ENCODE measurements at places on chromosomes 12 and 14.

GRCh38 chr12:51941011-51941581 is 10.4 kb upstream of the ACVR1B start:
- no peak for DNase-seq

GRCh38 chr12:124581307-124582107 is 14.1 kb upstream of the NCOR2 start:
- no peak for DNase-seq

- no peak for DNase-seq
Observed at GRCh38 chr12:41142376-41142775, 45.7 kb upstream of the PDZRN4 start.

DNA sequence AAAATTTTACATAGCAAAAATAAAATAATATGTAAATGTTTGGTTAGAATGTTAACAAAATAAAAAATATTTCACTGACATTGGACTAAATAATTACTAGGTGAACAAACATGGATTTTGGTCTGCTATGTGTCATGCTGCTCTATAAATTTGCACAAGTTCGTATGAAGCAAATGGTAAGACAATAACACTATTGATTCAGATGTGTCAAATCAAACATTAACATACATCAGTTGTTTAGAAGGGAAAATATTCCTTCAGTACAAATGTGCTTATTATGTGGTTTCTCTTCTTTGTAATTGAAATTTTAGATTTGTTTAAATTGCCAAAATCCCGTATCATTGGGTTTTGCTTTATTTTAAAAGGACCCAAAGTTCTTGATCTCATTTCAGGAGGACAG is 46.9 kb downstream of the PAWR start:
- no peak for DNase-seq

DNA sequence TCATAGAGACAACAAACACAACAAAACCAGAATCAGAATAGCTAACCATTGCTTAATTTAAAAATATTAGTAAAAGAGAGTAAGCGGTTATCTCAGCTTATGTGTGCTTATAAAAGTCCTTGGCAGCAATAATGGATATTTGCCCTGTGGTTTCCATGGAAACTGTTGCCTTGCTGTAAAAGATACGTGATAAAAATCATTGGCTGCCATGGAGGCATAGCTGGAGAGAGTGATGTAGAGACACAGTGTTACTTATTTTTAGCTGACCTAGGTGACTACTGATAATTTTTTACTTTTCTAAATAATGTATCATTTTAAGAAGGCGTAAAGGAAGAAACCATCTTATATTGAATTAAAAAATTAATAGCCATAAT is 92.9 kb downstream of the ERC1 start:
- no peak for DNase-seq

- no peak for DNase-seq
Observed at GRCh38 chr12:59115526-59115925, 195.2 kb upstream of the LRIG3 start.

GRCh38 chr12:57080855-57081254 is 2.3 kb upstream of the NEMP1 start:
- DNase-seq = no peak

DNA sequence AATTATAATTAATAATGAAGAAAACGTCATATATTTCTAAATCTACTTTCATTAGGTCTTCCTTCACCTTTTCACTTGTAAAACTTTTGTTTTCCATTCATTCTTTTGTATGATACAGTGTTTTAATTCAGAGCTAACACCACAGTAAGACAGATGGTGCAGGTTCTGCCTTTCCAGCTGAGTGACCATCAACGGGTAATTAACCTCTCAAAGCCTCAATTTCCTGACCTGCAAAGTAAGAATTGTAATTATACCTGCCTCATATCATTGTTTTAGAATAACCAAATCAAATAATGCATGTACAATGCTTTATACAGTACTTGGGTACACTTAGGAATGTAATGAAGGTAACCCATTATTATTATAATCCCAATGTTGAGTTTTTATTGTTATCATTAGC is 157.6 kb downstream of the FOXA1 start:
- no peak for DNase-seq

GRCh38 chr14:35286003-35286600 is 6.1 kb upstream of the PSMA6 start:
- no peak for DNase-seq

- DNase-seq = no peak
Observed at GRCh38 chr12:20520532-20520931, 152.2 kb downstream of the PDE3A start.

DNA sequence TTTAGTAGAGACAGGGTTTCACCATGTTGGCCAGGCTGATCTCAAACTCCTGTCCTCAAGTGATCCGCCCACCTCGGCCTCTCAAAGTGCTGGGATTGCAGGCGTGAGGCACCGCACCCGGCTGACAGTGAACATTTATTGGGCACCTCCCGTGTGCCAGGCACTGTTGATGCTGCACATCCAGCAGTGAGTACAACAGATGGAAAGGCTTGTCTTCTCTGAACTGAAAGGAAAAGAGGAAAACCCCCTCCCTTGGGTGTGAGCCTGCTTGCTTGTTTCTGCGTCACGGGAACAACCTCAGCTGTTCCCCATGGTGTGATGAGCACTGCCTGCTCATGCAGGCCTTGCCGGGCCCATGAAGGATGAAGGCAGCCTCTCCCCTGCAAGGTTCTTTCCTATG is 39.5 kb downstream of the DGLUCY start:
- DNase-seq = no peak

- DNase-seq = no peak
Observed at GRCh38 chr12:30908722-30909348, 17.7 kb upstream of the TSPAN11 start.

DNA sequence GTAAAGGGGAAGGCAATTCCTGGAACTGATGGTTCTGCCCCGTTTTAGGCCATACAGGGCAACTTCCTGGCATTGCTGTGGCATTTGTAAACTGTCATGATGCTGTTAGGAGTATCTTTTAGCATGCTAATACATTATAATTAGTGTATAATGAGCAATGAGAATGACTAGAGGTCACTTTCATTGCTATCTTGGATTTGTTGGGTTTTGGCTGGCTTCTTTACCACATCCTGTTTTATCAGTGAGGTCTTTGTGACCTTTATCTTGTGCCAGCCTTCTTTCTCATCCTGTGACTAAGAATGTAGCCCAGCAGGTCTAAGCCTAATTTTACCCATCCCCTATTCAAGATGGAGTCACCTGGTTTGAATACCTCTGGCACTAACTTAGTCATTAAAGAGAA is 51.2 kb downstream of the TESPA1 start:
- no peak for DNase-seq

- no peak for DNase-seq
Observed at GRCh38 chr12:64389154-64389553, 1.4 kb downstream of the C12orf56 start.

DNA sequence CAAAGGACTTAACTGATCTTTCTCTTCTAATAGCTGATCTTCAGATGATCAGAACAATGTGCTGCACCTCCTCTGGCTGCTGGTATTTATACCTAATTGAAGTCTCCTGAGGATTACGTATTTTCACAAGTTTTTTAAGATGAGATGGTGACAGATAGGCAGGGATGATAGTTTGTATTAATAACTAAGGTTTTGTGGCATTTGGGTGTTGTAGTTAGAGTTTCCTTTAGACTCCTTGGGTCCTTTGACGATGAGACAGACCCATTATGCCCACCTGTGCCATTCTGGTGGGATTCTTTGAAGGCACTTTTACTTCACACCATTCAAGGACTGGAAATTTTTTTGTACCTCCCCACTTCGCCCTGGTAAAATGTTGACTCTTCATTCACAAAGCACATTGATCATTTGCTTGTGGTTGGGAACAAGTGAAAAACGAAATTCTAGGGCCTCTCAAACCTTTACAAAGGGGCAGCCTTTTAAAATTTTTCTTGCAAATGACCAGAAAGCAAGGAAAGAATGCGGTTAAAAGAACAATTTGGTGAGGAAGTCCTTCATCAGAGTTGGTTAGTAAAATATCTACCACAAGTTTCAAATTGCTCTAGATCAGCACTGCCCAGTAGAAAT is at the start of gene IFNG:
IFNG (minus strand) TSS at position 60 of the 624 bp plus-strand sequence. CDS start 125 bp downstream, outside the sequence.
- no peak for DNase-seq

- no peak for DNase-seq
Observed at GRCh38 chr14:64801800-64802199, 77.9 kb downstream of the SPTB start.

DNA sequence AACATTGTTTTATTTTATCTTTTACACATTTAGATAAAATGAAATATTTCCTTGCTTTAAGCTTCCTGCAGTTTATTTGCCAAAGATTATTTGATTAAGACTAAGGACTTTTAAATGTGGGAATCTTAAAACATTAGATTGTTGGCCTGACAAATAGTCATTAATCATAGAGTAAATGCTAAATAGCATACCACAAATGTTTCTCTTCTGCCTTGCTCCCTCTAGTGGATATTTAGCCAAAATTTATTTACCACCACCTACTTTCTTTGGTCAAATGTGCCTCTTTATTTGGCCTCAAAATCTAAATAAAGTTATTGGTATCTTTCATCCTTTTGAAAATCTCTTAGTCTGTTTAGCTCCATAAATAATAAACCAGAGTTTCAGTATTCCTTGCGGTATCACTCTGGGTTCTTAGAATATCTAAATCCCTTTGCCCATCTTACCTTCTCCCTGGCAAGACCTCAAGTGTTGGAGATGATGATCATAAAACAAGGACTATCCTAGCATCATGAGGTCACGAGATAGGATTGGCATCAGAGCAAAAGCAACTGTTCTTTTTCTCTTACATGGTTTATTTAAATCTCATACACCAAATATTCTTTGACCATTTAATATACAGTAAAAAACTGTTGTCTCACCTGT is 150.6 kb upstream of the AEBP2 start:
- DNase-seq = no peak

DNA sequence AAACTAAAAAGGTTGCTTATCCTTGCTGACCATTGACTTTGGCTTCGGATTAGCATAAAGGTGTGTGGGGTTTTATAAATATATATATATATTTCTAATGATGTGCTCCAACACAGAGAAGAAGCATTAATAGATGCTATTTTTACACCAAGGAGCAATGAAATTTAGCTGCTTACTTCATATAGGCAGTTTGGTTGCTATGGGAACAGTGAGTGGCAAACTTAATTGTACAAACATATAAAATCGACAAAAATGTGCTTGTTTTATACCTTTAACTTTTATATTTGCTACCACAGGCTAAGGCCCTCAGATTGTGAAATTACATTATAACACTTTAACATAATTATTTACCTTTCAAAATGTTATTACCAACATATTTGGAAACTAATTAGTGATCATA is 303.4 kb downstream of the SEC23A start:
- no peak for DNase-seq

DNA sequence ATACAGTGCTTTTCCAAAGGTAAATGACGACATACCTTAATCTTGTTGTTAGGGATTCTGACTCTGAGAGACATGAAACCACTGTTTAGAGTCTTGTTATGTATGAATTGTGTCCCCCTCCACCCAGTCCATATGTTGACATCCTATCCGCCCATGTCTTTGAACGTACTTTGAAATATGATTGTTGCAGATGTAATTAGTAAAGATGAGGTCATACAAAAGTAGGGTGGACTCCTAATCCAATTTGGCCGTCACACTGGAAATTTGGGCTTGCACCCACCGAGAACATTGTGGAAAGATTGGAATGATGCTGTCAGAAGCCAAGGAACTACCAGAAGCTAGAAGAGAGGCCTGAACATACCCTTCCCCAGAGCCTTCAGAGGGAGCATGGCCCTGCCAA is 62.2 kb downstream of the RGS6 start:
- DNase-seq = no peak

DNA sequence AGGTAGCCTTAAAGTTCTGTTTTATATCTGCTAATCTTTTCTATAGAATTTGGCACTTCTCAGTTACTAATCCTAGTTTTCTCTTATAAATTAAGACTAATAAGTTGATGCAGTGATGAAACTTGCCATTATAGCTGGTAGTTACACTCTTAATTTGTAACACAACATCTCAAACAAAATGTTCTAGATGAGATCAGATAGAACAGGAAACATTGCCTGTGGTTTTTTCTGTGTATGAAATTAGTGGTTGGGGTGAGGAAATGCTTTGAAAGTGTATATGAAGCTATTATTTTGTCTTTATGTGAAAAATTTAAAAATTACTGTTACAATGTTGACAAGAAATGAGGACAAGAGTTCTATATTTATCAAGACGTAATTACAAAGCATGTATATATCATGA is 91.9 kb downstream of the PCNX1 start:
- DNase-seq = no peak

DNA sequence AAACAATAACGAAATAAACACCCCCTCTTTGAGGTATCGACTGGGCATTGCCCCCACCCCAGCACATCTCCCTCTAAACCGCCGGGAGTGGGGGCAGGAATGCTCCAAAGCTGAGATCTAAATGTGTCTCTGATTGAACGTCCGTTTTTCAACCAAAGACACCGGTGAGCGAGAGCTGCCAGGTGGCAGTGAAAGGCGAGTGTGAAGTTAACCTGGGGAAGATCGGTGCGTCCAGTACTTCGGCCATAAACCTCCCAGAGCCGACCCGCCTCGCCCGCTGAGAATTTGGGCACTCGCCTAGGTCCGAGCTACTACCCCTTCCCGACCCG is 625 bp downstream of the ANGEL1 start:
- DNase-seq = no peak

GRCh38 chr12:49798248-49798647 is 30.0 kb downstream of the NCKAP5L start:
- DNase-seq = no peak

DNA sequence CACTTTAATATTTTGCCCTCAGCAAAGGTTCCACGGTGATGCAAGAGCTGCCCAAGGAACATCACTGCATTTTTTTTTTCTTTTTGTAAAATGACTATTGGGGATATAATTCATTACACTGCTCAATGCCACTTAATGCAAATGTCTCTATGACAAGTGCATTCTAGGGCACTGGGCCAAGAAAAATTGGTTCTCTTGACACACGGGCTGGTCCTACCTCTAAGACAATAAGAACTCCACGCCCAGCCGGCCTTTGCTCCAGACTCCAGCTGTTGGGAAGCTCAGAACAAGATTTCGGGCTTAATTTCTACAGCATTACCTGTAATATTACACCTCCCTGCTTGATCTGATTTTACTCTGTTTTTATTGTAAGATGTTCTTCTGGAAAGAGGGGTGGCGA is 48.8 kb upstream of the VRK1 start:
- no peak for DNase-seq

- no peak for DNase-seq
Observed at GRCh38 chr12:92341065-92341668, 195.5 kb upstream of the BTG1 start.

DNA sequence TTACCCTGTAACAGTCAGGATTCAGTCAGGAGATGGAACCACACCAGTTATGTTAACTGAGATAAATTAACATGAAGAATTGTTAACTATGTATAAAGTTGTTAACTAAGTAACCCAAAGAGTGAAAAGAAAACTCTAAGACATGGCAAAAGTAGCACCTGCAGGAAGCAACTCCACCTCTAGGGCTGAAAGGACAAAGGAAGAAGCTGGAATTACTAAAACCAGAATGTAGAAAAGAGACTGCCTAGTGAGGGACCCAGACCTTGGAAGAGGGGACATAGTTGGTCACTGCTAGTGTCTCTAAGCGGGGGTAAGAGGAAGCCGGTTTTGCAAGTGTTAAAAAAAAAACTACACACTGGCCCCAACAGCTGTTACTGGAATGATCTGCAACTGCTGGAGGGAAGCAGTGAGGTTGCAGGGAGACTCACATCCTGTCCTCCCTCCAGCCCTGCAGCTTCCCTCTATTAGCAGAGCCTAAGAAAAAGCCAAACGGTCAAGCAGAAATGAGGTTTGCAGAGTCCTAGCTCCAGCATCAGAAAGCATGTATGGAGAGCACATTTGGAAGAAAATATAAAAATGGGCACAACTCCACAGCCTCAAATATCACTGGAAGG is 39.8 kb downstream of the GPR135 start:
- no peak for DNase-seq

GRCh38 chr12:21715386-21715785 is 57.7 kb upstream of the LDHB start:
- no peak for DNase-seq

All from stimulated activated CD4-positive, alpha-beta T cell treated with anti-CD3 and anti-CD28 coated beads, TNF-alpha, amount 100 ng/mL, for 4 hours (primary cell).